Posterior vena cava (tissue), 2 donors: ENCODE measurements at places on chromosomes 4 and X.
A peak's percentile ranks its signal among the peaks of the same experiment; 100 is the strongest.

DNA sequence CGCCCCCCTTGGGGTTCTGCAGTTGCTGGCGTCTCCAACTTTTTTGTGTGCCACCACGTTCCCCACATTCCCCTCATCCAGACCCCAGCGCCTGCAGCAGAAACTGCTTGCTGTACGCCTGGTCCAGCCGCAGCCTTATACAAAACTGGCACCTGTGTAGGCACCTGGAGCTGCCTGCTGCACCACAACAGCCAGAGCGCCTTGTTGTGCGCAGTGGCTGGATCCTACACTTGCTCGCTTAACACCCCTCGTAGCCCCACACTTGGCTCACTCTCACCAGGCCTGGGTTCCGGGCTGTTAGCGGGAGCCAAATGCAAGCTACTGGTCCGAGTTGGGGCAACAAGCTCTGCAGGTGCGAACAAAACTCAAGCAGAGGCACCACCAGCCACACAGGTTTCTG, 136.8 kb downstream of the TECRL start:
- DNase-seq: peak; percentile 53

GRCh38 chrX:19177721-19178120, 55.5 kb upstream of the ADGRG2 start:
- no peak for DNase-seq

- no peak for DNase-seq
Measured at GRCh38 chr4:21697583-21697982, 251.0 kb downstream of the KCNIP4 start.

GRCh38 chr4:1208970-1209704, 36.8 kb upstream of the SPON2 start:
- DNase-seq: peak; percentile 81

- DNase-seq: no peak
Measured at GRCh38 chr4:55030589-55030988, 94.8 kb downstream of the KDR start.

DNA sequence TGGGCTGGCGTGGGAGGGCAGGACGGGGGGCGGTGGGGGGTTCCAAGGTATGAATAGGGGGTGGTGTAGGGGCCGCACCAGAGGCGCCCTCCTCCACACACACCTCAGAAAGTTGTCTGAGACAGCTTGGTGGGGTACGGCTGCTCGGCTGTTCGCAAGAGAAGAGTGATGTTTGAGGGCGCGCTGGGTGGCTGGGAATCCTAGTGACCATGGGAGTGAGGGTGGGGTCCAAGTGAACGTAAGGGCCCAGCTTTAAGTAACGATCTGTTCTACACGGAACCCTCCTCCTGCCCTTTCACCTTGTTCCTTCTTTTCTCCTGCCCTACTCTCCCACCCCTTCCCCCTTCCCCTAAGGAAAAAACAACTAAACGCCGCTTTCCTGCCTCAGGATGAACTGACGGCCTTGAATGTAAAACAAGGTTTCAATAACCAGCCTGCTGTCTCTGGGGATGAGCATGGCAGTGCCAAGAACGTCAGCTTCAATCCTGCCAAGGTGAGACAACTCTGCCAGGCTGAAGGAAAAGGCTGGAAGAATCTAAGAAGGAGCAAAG, 664 bp downstream of the MED12 start:
- no peak for DNase-seq

DNA sequence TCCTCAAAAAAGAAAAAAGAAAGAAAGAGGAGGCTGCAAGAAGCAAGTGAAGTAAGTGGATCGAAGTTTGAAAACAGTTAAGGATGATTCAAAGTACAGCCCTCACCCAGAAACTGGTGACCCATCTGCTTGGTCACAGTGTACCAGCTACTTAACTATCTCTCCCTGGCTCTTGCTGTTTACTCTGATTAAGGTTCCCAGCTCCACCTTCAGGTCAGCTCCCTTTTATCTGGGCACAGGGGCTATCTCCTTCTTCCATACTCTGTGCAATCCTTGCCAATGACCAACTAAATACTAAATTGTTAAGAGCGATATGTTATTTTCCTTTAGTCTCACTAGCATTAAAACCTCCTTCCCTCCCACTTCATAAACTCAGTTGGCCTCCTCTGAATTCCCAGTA, 81.5 kb upstream of the SMIM10 start:
- DNase-seq: no peak

GRCh38 chrX:140821280-140821679, 111.7 kb downstream of the LINC00632 start:
- no peak for DNase-seq

GRCh38 chr4:47390428-47391125, 72.9 kb downstream of the COMMD8 start:
- no peak for DNase-seq

DNA sequence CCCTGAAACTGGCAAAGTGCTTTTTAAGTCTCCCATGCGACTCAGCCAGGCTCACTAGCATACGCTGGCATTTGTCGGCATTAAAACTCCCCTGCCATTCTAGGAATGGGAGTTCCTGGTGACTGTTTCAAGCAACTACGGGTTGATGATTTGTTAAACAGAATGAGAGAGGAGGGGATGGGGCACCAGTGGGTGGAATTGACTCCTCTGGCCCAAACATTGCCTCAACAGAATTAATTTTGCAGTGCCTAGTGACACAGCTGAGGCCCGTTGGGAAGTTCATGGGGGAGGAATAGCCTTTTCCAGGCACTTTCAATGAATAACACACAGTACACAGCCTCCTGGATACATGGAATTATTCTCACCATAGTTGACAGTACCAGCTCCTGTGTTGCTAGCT, 30.1 kb downstream of the NEUROG2 start:
- DNase-seq: no peak

DNA sequence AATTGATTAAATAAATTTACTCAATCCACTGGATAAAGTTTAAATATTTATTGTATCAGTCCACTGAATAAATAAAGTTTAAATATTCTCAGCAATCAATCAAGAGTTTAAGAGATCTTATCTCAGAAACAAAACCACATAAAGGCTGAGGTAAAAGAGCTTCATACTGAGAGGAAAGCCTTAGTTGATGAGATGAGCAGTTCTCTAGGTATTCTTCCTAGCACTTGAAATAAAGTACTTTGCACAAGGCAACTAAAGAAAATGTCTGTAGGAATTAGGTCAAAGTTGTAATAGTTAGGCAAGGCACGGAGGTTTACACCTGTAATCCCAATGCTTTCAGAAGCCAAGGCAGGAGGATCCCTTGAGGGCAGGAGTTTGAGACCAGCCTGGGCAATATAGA, 63.5 kb downstream of the UCHL1 start:
- DNase-seq: no peak

- DNase-seq: peak; percentile 72
Measured at GRCh38 chr4:3613967-3614730, 81.9 kb upstream of the LRPAP1 start.

GRCh38 chrX:55005256-55005655, 5.1 kb downstream of the APEX2 start:
- no peak for DNase-seq

- no peak for DNase-seq
Measured at GRCh38 chr4:11468901-11469300, 40.2 kb upstream of the HS3ST1 start.

DNA sequence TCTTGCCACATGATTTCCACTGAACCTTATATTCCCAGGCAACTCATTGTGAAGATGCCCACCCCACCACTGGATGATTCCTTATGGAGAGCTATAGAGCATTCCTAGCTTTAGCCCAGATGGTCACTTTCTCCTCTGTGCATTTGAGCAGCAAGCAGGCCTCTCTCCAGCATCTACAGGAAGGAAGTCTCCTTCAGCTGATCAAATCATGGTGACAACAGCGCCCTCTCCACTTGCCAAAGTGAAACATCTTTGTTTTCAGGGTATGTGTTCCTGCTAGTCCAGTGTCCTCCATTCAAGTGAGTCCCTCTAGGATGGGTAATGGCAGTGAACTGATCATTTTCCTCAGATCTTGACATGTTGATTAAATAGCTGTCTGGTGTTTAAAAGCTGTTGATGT, 10.9 kb upstream of the SYTL5 start:
- DNase-seq: no peak

GRCh38 chr4:90078440-90078839, 48.8 kb upstream of the CCSER1 start:
- no peak for DNase-seq

DNA sequence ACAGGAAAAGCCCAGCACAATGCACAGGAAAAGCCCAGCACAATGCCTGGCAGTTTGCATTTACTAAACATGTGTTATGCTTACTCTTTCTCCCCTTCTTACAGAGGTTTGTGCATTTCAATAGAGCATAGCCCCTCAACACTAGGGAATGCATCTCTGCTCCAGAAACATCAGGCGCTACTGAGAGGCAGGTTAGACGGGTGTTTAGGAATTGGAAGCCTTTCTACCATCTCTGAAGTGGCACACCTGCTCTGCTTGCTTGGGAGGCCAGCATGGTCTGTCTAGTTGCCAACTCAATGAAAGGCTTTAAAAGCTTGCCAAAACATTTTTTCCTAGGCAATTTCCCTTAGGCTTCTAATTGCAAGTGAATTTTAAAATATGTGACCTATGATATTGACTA, 55.7 kb downstream of the GRID2 start:
- no peak for DNase-seq

- no peak for DNase-seq
Measured at GRCh38 chr4:40285692-40286091, 49.4 kb upstream of the CHRNA9 start.

GRCh38 chr4:113435893-113436292, 325.6 kb downstream of the CAMK2D start:
- DNase-seq: peak; percentile 72

GRCh38 chr4:176484301-176484984, 164.7 kb downstream of the SPCS3 start:
- DNase-seq: no peak

- DNase-seq: no peak
Measured at GRCh38 chr4:85607624-85608023, 132.7 kb downstream of the ARHGAP24 start.

DNA sequence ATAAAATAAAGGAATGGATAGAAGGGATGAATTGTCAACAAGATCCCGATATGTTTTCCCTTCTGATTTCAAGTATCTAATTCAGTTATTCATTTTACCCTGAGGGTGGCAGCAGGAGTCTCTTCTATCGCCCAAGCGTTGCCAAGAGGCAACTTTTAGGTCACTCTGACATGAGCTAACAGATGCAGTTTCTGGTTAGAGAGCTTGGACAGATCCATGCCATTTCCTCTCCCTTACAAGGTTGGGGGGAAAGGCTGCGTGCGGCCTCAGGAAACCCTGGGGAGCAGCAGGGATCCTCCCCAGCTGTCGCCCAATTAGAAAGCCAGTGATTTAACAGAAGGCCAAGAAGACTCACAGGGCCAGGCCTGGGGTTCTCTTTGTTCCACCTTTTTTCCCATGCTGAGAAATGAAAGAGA, 35.3 kb upstream of the WAS start:
- no peak for DNase-seq

DNA sequence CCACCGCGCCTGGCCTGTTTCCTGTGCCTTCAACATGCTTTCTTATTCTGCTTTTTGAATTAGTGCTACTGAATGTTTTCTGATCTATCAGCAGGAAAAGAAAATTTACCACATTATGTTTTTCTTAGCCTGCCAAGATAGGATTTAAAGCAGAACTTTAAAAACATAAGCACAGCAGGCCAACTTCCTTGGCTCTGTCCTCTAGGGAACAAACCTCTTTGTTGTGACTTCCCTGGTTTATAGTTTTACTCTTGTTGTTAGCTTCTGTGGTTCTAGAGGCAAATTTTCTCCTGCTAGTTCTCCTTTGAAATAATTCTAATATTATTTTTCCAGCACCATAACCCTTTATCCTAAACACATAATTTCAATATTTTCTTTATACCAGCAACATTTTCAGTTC, 605.1 kb downstream of the ADGRL3 start:
- no peak for DNase-seq

DNA sequence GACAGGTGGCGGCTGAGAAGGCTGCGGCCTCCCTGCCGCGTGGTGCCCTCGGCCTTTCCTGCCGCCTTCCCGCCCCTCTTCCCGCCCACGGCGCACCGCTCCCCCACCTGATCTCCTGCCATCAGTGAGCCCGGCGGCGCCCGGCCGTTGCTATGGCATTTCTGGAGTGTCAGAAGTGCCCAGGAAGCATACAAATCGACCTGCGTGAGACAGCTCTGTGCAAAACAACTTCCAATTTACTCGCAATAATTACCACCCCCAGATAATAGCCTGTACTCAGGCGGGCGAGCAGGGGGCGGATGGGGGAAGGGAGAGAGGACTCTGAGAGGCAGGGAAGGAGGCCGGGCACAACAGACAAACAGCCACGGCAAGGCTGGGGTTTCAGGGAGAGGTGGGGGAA, 16.6 kb upstream of the ERCC6L start:
- no peak for DNase-seq

DNA sequence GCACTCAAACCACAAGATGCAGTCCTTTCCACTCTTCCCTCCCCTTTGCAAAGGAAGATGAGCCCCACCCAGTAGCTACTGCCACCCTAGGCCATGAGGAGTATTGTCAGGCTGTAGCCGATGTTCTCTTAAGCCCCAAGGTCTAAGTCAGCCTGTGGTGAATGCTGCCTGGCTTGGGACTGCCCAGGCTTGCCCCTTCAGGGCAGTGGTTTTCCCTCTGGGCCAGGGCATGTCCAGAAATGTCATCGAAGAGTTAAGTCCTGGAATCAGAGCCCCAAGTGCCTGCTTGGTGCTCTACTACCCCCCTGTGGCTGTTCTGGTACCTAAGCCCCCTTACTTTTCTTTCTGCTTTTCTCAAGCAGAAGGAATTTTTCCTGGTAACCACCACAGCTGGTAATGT, 11.8 kb upstream of the PGK1 start:
- no peak for DNase-seq

- DNase-seq: no peak
Measured at GRCh38 chr4:152997288-152997687, 61.2 kb downstream of the FHDC1 start.

GRCh38 chr4:117783716-117784115, 250.6 kb upstream of the NDST3 start:
- no peak for DNase-seq

DNA sequence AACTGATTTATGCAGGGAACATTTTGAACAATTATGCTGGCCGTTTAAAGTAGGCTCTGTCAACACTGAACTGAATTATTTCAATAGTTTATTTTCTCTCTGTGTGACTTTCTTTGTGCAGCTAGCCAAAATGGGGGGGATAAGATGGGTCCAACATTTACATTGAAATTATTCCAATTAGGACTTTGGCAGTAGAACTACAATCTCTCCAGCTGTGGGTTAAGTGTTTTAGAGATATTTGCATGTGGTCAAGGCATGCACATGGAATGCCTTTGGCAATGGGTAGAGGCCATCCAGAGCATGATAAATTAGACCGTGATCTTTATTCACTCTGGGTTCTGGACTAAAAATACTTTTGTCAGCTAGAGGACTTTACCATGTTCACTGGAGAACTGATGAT, 107.9 kb upstream of the ELOVL6 start:
- DNase-seq: no peak
